ENCODE measurements at places on chromosomes 3 and 15.

DNA sequence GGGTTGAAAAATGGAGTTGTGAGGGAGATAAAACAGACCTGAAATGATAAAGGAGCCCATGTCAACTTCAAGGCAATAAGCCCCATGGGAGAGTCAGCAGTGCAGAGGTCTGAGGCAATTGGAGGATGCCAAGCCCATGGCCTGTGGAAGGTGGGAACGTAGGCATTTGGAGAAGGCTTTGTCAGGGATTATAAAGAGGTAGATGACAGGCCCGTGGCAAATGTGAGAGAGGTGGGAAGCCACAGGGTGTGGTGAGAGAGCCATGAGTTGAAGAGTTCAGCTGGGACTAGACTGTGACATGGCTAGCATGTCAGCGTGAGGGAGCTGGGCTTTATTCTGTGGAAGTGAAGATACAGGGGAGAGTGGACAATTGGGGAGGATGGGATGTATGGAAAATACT, 35.4 kb downstream of the MFSD1 start:
- no peak for DNase-seq

- DNase-seq: no peak
Observed at GRCh38 chr3:53833700-53834099, 12.5 kb downstream of the CHDH start.

GRCh38 chr3:153338487-153338886, 176.5 kb downstream of the RAP2B start:
- no peak for DNase-seq

DNA sequence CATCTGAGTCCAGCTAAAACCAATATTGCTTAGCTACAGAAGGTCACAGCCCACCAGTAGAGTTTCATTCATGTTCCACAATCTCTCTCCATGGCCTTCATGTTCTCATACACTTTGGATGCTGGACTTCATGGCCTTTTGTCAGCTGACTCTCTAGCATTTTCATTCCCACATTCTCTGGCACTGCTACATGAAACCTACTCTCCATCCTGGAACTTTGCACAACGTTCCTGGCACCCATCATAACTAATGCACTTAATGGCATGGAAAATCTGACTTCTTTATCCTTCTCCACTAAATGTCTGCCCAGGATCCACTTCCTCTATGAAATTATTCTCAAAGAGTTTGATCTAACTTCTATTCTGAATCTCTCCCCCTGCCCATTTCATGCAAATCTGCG, 56.9 kb downstream of the SLC9A9 start:
- no peak for DNase-seq

DNA sequence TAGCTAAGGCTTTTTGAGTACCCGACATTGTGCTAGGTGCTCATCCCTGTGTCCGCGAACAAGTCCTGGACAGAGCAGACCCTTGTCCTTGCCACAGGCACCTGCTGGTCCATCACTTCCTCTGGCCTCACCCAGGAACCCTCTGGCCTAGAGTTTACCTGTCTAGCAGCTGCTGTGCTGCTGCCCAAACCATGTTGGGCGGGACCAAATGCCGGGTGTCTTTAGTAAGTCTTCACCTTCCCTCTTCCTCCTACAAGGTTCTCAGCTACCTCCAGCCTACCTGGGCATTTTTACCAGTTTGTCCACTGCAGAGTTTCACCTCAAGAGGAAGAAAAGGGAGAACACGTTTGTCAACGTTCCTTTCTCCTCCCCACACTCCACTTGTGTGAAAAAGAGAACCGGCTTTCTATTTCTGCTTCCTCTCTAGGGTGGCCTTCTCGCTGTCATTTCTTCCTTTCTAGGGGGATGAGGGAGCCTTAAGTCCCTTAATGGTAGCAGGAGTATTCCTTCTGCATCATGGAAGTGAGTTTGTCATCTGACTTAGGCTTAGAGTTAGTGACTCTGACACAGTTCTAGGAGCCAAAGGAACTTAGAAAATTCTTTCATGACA, 80.4 kb upstream of the GCNT3 start:
- no peak for DNase-seq

Measured in T47D (cell line).